ENCODE measurements at places on chromosomes 7 and 10. TPM values are rescaled to one million over a fixed set of nuclear protein-coding genes. Genes with fewer than 3 reads are reported as not detected.
A peak's percentile ranks its signal among the peaks of the same experiment; 100 is the strongest.

GRCh38 chr10:76481178-76481577 is 1049.8 kb downstream of the LRMDA start:
- no peak for DNase-seq

DNA sequence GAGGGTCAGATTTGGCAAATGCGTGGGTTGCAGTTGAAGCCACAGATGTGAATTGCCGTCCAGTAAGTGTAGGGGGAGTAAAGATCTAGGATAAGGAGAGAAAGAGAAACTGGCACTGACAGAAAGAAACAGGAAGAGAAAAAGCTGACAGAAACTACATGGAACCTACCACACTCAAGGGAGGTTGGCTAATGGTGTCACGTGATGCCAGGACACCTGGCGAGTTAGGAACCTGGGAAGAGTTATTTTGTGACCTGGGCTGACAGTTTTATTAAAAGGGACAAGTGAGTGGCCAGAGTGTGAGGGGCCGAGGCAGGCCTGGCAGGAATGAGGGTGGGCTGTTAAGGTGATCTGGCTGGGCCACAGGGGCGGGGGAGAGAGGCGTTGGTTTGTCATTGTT is 188.7 kb downstream of the ADARB2 start:
- DNase-seq = no peak

DNA sequence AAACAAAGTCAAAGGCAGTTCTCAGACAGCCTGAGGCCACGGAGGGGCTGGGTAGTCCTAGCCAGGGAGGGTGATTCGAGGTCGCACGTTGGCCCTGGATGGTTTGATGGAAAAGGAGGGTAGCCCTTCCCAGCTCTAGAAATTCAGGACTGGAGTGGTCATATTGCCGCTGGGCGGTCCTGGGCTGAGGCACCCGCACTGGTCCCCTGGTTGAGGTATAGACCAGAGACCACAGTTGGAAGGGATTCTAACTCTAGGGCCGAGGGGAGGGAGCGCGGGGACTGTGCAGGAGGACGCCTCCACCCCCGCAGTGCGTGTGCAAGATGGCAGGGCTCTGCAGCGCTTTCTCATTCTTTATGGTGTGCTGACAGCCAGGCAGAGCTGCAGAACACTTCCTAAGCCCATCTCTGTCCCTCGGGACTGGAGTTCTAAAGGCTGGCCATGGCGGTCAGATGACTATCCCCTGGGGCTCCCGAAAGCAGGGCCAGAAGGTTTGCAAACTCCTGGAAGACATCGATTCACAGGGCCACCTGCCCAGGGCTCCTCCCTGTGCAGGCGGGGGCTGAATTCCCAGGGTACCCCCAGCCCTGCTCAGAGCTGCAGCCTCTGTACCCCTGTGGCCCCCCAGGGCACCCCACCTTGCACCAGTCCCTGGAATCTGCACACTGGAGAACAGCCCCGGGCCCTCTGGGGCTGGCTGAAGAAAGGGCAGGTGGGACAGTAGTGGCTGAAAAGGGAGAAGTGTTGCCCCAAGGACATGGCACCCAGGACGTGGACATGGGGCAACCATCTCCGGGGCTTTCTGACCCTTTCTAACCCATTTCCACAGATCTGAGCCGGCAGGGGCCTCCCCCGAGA is 51.0 kb upstream of the ELN start:
- no peak for DNase-seq

GRCh38 chr10:107914450-107915214 is 750.1 kb upstream of the SORCS1 start:
- no peak for DNase-seq

- DNase-seq = no peak
Observed at GRCh38 chr10:61397175-61397986, 55.8 kb downstream of the TMEM26 start.

DNA sequence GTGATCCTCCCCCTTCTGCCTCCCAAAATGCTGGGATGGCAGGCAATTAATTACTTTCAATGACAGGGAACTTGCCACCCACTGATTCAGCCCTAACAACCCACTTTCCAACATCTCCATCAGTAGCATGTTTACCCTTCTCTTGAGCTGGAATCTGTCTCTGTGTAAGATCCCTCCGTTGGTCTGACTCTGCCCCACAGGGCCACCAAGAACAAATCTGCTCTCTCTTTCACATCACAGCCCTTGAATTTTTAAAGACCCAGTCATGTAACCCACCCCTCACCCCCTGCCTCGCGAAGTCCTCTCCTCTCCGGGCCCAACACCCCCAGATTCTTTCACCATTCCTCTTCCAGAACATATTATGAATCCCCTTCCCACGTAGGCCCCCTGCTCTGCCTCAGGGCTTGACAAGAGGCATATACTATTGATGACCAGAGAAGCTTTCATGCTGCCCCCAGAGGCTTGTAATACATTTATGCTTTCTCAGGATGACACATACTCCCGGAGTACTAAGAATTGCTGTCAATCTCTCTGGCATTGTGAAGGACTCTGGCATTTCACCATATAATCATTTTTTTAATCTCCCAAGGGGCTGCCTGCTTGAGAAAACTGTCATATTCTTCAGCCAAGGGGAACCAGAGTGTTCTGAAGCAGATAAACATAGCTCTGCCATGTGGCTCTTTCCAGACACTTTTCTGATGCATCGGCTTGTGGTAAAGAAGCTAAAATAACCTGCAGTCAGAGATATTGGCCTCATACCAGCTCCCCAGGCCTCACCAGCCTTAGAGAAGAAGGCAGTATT is 179.2 kb upstream of the AUTS2 start:
- no peak for DNase-seq

GRCh38 chr7:69739931-69740431 is 141.7 kb downstream of the AUTS2 start:
- no peak for DNase-seq

DNA sequence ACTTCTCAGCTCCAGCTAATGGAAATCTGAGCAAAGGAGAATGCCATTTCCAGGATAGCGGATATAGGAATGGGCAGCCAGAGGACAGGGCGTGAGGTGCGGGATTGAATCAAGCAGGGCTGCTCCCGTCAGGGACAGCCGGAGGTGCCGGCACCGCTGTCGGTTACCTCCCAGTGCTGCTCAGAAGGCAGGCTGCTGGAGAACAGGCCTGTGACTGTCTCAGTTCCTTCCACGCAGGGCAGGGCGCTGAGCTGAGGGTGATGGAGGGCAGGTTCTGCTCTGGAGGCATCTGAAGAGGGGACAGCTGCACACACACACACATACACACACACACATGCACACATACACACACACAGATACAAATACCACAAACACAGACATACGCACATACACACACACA is 111.1 kb downstream of the DOCK1 start:
- no peak for DNase-seq

DNA sequence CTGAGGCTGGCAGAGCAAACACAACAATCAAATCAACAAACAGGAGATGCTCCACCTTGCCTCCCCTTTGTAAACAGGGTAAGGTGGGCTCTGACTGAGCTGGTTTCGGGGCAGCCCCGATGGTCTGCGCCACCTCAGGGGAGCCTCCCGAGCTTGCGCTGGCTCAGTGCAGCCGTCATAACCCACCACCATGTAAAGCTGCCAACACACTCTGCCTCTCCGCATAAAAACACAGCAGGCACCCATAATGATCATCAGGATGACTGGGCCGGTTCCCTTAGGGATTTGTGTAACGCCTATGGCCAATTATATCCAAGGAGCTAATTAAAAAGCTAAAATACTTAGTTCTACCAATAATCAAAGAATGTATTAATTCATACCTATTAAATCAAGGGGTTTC is 124.5 kb downstream of the PRPF18 start:
- no peak for DNase-seq

DNA sequence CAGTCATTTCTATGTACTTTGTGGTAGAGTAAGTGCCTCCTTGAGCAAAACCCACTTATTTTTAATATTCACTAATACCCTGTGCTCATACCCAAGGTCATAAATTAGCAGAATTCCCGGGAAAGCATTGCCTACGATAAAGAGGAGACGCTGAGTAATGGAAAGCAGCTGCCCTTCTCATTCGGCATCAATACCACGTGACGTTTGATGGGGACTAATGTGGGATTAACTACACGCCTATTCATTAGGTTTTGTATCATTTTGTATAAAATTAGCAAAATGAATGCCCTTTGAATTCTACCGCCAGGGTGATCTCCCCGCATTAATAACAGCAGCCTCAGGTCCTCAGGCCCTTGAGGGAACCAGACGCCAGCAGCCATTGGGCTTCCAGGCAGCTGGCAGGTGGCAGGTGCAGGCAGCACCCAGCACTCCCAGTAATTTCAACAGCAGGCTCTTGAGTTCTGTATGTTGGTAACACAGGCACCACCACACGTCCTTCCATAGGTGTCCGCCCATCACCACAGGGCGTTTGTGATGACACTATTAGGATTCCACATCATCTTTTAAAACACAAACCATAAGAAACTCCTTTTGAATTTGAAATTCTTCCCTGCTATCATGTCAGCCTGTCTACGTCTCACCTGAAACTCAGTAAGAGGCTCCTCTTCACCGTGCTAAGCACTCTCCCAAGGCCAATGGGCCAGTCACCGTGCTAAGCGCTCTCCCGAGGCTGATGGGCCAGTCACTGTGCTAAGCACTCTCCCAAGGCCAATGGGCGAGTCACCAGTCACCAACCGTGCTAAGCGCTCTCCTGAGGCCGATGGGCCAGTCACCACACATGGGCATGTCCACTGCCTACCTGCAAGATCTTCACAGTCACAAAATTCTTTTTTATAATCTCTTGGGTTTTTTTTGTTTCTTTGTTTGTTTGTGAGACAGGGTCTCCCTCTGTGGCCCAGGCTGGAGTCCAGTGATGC is 509.4 kb downstream of the PTPRN2 start:
- DNase-seq = no peak

- no peak for DNase-seq
Observed at GRCh38 chr10:9301554-9301953, 1247.1 kb downstream of the GATA3 start.

DNA sequence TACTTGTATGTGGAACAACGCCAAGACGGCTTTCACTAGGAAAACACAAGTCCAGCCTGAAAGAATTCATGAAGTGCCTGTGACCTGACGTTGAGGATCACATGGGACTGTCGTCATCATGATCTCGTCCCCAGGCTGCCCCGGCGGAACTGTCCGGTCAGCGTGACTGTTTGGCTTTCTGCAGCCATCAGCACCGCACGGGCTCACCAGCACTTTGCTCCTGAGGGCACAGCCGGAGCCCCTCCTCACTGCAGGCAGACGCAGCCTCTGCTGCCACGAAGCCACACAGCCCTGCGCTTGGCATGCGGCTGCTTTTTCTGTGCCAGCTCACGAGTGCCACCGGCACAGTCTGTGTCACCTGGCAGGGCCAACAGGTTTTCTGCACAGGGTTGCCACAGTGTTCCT is 9.4 kb upstream of the GET4 start:
- DNase-seq = no peak

DNA sequence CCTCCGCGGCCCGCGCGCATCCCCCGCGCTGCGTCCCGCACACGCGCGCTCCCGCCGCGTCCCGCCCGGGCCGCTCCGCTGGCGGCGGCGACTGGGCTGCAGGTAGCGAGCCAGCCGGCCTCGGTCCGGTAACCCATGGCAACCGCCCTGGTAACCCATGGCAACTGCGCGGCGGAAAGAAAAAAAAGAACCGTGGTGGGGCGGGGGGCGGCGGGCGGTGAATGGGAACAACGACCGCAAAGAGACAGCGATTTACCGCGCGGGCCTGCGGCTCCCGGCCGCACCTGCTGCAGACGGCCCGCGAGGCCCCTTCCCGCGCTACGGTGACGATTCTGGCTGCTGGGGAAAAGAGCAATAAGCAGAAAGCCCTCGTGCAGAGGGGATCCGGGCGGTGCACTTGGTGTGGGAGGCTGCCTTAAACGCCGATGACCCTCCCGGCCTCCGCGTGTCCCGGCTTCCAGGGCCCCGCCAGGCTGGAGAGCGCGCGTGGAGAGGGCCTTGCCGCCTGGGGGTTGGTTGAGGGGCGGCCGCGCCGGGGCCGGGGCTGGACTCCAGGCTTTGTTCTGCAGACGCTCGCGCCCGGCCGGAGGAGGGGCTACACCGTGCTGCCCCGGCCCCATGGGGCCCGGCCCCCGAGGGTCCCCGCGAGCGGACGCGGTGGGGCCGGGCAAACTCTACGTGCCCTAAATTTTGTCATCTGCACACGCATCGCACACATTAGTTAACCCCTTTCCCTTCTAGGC is 84.7 kb downstream of the SNX10 start:
- DNase-seq = peak; percentile 23

GRCh38 chr10:49803988-49804387 is 41.9 kb upstream of the OGDHL start:
- DNase-seq = no peak

DNA sequence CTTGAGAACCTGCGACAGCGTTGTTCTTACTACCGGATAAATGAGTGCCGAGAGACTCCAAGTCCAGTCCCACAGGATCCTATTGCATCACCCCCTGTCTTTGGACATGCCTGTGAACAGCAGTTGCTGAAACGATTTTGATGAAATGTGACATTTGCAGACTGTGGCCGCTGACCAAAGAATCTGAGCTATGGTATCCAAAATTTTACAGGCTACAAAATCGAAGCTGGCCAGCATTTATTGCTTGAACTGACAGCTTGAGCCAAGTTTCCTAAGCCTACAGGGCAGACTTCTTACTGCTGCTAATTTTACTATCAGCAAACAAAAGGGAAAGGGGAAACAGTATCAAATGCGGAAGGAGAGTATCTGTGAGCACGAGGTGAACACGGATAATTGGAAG is 12.1 kb upstream of the NPVF start:
- DNase-seq = no peak

DNA sequence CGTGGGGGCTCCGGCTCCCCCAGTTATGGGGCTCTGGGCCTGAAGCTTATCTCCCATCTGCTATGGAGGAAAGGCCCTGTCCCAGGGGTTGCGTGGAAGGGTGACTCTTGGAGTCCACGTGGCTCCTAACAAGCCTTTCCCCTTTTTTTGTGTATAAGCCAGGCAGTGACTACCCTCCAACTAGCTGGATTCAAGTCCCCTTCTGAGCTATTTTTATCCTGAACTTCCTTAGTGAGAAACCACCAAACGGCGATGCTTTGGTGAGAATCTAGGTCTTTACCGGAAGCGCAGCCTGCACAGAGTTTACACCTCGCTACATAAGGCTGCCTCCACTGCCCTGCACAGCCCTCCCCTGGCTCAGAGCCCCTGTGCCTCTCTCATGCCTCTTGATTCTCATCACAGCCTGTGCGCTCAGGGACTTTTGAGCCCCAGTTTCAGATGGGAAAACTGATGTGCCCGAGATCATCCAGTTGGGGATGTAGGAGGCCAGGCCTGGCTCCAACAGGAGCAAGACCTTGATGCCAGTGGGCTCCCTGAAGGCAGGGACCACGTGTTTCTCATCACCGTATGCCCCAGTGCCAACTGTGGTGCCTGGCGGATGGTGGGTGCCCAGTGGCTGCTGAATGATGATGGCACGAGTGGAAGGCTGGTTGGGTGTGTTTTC is 102.3 kb upstream of the PPIF start:
- no peak for DNase-seq

Gene SSMEM1
- not detected for total RNA-seq

Gene GPR158
- total RNA-seq = not detected

Gene AP4M1
- total RNA-seq = 8.2 TPM

Gene CRHR2
- not detected for total RNA-seq

Gene UNCX
- total RNA-seq = not detected

Gene NPY4R
- not detected for total RNA-seq

Gene SRPK2
- 22.3 TPM for total RNA-seq

Gene CACNA2D1
- total RNA-seq = not detected

Gene GRID1
- total RNA-seq = not detected

Gene ADD3
- total RNA-seq = 57.5 TPM

Gene CAV2
- total RNA-seq = 0.09 TPM

Gene UPK3BL2
- 2.4 TPM for total RNA-seq

Gene KMT2C
- total RNA-seq = 14.4 TPM

Gene DYDC2
- 2.3 TPM for total RNA-seq

Measured in HepG2 (cell line).